ENCODE measurements at places on chromosomes 7 and 10.
A peak's percentile ranks its signal among the peaks of the same experiment; 100 is the strongest.

DNA sequence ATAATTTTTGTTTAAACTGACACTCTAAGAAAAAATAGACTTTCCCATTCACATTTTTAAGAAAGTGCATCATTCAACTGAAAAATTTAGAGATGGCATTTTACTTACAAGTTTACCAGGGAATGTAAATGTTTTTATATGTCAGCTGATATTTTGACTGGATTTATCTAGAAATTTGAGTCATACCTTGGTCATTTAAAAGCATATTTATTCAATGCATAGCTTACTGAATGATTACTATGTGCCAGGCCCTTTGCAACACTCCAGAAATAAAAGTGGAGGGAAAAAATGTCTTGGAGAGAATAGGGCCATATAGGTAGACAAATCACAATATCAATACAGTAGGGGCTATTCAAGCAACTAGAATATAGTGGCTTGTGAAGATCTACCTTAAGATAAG, 98.4 kb upstream of the FAM3C start:
- DNase-seq = no peak

DNA sequence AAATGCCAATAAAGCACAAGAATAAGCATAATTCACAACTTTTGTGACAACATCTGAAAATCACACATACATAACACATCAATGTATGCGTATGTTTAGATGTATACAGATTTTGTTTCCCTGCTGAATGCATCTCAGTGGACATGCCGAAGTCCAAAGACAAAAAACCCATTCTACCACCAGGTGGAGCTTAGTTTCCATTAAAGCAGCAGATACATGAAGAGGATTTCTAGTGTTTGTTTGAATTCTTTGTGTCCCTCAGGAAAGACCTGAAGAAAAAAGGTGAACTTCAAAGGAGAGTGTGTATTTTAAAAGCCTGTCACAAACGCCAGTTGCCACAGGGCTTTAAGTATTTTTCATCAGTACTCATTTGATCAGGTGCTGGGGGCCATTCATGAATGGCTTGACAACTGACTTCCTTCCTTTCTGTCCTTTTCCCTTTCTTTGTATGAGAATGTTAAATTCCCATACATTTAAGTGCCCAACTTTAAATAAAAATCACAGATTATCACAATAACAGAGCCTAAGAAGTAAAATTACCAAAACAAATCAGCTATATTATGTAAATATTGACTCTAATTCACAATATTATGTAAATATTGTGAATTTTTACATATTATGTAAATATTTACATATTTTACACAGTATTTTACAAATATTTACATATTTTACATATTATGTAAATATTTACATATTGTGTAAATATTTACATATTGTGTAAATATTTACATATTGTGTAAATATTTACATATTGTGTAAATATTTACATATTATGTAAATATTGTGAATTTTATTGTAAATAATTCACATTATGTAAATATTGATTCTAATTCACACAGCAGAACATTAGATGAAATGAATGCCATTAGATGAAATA, 343.0 kb downstream of the CRPPA start:
- peak; percentile 66 for DNase-seq

- DNase-seq = peak; percentile 45
These were observed 43.1 kb downstream of the GHRHR start for GRCh38 chr7:31006857-31007256.

DNA sequence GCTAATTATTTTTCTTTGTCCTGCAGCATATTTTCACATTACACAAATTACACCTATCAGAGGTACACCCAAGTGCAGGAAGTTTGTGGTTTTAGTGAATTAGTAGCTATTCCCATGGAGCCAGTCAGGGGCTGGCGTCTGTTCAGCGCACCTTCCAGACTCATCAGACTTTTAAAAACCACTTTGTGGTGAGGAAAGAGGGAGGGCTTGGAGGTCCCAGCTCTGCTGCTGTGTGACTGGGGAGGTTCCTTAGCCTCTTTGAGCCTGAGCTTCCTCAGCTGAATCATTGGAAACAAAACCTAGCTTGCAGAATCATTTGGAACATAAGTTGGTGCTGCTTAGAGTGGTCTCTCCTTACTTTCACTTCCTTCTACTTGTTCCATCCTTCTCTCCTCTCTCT, 175.4 kb downstream of the SORCS3 start:
- no peak for DNase-seq

All from NCI-H69 (cell line).